ENCODE measurements at places on chromosomes 2 and 18.

- DNase-seq: no peak
Observed at GRCh38 chr2:171225302-171225980, 64.7 kb upstream of the TLK1 start.

- no peak for DNase-seq
Observed at GRCh38 chr2:178105566-178105965, 6.7 kb upstream of the RBM45 start.

- no peak for DNase-seq
Observed at GRCh38 chr2:217099561-217099960, 239.7 kb upstream of the TNP1 start.

DNA sequence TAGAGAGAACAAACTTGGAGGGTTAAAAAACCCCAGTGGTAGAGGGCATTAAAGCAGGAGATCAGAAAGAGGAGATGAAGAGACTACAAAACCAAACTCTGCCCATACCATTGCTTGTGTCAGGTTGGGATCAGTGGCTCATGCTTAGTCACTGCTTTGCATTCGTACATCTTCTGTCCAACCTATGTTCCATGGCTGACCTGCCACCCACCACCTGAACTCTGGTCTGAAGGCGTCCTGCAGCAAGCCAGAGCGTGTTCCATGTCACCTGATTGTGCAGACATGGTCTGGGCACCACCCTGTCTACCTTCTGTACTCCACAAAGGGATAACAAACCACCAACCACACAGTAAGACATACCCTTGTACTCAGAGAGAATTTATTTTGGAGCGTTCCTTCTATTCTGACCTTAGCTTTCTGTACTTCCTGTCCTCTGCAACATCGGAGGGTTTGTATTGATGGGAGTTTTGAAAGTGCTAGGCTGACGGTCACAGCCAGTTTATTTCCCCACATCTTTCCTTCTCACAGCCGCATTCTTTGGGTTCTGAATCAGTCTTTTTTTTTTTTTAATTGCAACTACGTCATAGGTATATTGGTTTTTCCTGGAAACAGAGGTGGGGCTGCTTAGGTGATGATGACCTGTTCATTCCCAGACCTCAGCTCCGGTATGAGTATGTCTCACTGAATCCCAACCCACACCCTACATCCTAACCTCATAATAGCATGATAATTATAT, 88.3 kb downstream of the SOWAHC start:
- DNase-seq: no peak

DNA sequence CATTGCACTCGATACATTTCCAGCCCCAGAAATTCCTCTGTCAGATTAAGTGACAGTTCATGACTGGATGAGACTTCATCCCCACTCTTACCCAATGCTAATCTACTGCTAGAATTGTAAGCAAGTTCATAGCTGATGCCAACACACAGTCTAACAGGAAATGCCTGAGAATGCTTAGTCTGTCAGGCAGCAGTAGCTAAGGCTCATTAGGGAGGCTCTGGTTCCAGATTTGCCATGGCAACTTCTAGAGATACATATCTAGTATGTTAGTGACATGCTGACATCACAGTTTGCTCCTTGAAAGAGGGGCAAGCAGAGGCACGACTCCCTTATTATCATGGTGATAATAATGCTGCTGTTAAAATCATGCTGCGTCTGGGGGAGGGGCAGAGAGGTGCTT, 198.4 kb downstream of the RBM43 start:
- DNase-seq: no peak

- no peak for DNase-seq
Observed at GRCh38 chr18:3598581-3598980, 148.6 kb downstream of the TGIF1 start.

DNA sequence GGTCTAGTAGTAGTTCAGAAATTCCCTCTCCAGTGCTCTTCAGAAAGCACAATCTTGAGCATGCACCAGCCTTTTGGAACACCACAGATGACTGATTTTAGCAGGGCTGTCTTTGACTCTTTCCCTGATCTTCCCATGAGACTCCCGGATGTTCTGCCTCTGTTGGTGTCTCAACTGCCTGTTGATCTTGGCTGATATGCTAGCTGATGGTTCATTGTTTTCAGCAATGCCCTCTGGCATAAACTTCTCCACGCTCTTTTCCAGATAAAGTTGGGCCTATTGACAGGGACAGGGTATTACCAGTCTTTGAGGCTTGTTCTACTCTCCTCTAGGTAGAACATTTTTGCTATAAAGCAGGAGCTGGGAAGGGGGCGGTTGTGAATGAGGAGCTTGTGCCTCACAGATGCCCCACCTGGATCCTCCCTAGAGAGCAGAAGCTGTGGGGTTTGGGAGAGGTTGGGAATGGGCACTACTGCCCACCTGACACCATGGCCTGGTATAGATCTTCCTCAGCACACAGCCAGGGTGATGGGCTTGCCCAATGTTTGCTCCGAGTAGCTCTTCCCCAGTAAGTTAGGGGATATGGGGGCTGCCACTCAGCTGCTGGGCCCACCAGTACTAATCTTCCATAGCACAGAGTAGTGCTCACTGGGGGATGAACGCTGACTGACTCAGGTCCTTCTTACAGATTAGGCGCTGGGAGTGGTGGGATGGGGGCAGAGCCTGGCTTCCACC, 111.3 kb downstream of the PTGR3 start:
- DNase-seq: no peak

DNA sequence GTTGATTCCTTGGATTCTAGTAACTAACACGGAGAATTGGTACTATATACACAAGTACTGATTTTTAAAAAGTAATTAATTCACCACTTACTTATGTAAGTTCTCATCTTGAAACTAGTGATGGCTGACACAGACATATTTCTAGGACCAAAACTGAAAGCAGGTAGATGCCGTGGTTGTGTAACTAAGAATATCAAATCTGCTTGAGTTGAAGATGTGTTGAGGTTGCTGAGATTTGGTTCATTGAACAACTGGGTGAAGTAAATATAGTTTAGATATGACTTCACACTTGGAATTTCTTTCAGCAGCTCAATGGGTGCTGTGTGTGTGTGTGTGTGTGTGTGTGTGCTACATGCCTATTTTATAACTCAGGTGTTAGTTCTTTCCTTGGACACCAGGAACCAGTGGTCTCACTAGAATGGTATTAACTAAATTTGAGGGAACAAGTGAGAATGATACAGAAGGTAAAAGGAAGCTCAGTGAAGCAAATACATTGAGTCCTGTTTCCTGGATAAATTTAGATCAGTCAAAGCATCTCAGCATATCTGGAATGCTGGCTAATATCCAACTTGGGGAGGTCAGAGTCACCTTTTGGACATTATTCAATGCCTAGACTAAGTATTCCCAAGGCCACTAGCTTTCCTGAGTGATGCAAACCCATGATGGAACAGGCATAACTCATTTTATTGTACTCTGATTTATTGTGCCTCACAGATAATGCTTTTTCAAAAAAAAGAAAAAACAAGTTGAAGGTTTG, 110.7 kb upstream of the ZEB2 start:
- no peak for DNase-seq

GRCh38 chr2:68948710-68949109, 4.0 kb downstream of the GKN2 start:
- no peak for DNase-seq

DNA sequence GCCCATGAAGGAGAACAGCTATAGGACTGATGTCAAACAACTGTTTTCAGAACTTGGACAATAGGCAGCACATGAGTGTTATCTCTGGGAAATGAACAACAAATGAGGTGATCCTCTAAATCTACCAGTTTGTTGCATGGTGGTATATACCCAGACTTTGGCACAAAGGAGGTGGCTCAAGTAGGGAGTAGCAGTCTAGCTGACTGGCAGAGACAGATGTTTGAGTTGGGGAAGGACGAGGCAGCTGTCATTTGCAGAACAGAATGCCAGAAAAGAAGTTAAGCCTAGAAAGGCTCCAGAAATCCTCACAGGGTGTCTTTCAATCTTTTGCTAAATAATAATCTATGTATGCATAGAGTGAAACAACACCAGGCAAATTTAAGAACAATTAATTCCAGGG, 47.4 kb downstream of the RPE start:
- DNase-seq: no peak

- no peak for DNase-seq
Observed at GRCh38 chr2:191302459-191303139, 57.4 kb downstream of the MYO1B start.

DNA sequence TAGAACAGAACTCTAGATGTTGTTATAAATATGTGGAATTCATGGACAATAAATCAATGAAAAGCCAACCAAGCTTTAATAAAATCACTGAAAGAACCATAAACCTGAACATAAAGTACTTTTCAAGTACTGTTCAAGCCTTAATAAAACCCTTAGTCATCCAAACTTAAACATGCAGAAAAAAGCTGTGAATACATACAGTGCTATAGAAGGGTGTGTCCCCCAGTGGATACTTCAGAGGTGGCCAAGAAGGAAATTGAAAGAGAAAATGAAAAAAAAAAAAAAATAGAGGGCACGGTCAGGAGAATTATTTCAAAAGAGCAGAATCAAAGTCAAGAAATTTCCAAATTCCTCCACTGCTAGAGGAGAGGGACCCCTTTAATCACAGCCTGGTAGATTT, 141.1 kb downstream of the SP100 start:
- no peak for DNase-seq

DNA sequence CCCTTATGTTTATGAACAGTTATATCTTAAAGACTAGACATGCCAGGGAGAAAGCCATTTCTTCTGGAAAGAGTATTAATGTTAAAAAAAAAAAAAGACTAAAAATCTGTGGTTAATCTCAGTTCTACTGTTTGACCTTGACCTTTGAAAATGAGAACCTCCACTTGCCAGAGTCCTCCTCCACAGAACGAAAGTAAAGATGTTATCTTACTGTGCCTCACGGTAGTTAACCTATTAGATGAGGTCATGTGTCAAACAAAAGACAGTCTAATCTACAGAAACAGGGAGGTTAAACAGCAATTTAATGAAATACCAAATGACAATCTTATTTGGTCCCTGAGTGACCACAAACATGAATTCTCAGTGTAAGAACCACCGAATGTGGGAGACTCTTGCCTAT, 51.2 kb downstream of the SLC14A2 start:
- DNase-seq: no peak

DNA sequence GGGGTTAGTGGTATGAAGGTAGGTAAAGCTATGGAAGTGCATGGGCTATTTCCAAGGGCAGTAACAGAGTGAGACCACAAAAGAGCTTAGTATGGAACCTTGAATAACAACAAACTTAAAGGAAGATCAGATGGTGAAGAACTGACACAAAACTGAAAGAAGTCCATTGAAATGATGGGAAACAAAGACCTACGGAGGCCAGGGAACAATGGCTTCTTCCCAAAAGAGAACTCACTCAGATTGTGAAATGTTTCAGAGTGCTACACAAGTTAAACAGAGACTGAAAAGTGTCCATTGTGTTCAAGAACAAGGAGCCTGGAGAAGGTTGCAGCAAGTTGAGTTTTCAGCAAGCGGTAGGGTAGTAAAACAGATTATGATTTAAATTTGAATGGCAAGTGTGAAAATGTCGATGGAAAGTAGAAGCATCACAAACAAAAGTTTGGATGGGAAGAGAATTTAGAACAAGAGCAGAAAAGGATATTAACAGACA, 700.0 kb upstream of the NXPH2 start:
- no peak for DNase-seq

GRCh38 chr18:42363446-42364441, 408.7 kb downstream of the PIK3C3 start:
- DNase-seq: no peak

DNA sequence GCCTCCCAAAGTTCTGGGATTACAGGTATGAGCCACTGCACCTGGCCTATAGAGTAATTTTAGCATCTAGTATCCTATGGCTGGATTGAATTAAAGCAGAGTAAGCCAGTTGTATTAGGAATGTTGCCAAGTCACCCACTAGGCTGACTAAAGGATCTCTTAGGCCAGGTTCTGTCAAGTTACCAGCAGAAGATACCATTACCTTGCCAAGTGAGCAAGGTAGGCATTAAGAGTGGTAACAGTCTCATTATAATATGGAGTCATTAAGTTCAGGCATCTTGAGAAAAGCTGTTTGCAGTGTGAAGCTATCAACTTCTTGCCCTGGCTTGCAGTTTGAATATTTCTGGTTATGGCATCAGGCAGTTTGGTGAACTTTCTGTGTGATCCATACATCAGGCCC, 37.0 kb upstream of the MTCL1 start:
- DNase-seq: no peak

GRCh38 chr2:177909962-177910361, 162.6 kb downstream of the PDE11A start:
- DNase-seq: no peak

DNA sequence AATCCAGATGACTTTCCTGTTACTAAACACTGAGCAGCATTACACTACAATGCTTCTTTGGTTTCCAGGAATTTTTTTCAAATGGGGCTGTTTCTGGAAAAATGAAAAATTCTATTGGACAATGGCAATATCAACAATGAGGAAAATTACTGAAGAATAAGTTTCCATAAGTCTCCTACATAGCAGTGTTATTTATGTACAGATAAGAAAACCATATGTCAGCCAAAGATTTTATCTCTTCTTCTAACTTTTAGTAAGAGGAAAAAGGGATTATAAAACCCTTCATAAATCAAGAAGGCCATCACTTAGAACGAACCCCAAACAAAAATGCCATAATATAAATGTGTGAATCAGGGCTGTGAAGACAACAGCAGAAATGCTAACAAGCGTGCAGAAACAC, 31.6 kb upstream of the NOSTRIN start:
- DNase-seq: no peak

DNA sequence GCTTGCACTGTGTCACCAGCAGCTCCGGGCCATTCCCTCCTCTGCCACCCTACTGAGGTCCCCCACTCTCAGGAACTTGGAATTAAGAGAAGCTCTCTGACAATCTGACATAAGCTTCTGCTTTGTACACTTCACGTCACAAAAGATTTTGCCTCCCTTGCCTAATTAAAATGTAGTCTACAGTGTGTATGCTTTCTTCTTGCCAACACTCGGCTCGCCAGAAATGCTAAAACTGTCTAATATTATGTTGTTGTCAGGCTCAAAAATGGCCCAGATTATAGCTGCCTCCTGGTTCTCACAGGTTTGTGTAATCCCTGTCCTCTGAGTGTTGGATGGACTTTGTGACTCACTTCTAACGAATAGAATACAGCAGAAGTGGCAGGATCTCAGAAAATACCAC, 474.7 kb downstream of the MBD2 start:
- no peak for DNase-seq

- no peak for DNase-seq
Observed at GRCh38 chr2:224263571-224264043, 138.3 kb downstream of the FAM124B start.
